Dorsolateral prefrontal cortex (tissue), 122 donors: ENCODE measurements at places on chromosomes 12 and 14. TPM values are rescaled to one million over a fixed set of nuclear protein-coding genes. Genes with fewer than 3 reads are reported as not detected.

GRCh38 chr12:128549601-128550218 is 274.0 kb downstream of the SLC15A4 start:
- DNase-seq: no peak

- DNase-seq: no peak
Observed at GRCh38 chr14:89823743-89824142, 130.8 kb downstream of the EFCAB11 start.

GRCh38 chr14:31205681-31206535 is 1.7 kb downstream of the HECTD1 start:
- DNase-seq: no peak

DNA sequence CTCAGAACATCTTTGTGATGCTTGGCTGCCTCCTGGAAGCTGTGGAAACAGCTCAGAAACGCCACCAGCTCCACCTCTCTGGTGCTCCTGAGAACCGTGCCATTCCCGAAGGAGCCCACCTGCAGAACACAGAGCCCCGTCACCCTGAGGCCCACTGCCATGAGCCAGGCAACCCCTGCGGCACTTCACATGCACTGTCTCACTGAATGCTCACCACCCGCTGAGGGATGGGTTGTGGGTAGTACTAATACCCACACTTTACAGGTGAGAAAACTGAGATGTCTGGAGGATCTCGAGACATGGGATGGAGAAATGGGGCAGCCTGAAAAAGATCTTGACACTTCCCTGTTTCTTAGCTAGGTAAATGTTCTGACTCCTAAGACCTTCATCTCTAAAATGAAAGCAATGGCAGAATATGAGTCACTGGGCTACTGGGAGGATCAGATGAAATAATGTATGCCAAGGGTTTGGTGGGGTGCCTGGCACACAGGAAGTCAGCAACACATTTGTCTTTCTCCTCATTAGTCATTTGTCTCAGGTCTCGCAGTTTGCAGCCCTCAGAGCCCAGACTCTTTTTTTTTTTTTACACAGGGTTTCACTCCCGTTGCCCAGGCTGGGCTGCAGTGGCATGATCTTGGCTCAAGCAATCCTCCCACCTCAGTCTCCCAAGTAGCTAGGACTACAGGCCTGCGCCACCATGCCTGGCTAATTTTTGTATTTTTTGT is 5.3 kb downstream of the OASL start:
- DNase-seq: no peak

GRCh38 chr14:60509438-60510253 is 700 bp downstream of the SIX6 start:
- no peak for DNase-seq

GRCh38 chr12:8911606-8912268 is 2.6 kb upstream of the PHC1 start:
- no peak for DNase-seq

DNA sequence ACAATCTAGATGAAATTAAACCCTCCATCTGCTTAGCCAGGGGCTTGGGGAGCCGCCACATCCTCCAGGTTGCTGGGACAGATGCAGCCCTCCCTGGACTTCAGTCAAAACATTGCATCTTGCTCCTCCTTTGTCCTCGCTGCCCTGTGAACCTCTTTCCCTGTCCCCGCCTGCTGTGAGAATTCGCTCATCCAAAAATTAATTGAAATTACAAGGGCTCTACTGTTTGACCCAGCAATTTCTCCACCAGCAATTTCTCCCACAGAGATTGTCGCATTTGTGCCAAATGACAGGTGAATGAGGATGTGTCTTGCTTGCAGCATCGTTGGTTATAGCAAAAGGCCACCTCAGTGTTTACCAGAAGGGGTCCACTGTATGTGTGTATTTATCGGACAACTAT is 5.0 kb upstream of the POP5 start:
- DNase-seq: no peak

GRCh38 chr12:112611908-112612307 is 179.6 kb upstream of the RPH3A start:
- no peak for DNase-seq

DNA sequence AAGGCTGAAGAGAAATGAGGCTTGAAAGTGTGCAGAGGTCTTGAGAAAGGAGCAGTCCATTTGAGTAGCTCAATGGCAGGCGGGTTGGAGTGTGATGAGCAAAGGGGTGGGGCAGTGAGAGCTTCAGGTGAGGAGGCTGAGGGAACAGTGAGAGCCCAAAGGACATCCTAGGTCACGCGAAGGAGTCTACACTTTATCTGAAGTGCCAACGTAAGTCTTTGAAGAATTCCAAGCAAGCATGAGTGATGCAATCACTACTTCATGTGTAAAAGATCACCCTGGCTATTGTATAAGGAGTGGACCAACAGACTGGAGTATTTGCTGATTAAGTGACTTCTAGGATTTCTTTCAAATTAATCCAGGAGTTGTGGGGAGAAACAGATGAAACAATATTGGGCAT is 159.9 kb upstream of the HIF1A start:
- no peak for DNase-seq

DNA sequence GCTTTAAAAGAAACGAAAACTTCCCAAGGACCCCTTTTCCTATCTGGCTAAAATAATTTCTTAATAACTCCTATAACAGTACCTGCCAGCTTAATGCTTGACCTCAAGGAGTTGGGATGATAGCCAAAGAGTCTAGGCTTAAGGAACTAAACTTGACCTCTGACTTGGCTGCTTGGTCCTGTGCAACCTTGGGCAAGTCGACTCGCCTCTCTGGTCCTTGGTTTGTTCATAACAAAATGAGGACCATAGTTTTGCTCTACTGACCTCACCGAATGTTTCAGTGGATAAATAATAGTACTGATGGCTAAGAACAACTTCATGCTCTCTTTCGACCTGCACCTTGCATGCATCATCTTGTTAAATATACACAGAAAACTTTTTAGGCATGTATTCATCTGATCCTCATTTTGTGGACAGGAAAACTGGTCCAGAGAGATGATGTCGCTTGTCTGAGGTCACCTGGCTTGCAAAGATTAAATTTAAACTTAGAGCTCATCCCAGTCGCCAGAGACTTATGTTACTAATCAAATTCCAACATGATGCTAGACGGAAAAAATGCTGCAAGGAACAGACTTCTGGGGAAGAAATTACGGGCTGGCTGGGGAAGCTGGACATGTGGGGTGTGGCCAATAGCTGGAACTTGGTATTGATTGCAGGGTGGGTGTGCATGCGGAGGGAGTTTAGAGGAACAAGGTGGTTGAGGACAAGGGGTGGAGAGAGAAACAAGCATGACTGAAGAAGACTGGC is 38.0 kb upstream of the WSCD2 start:
- no peak for DNase-seq

DNA sequence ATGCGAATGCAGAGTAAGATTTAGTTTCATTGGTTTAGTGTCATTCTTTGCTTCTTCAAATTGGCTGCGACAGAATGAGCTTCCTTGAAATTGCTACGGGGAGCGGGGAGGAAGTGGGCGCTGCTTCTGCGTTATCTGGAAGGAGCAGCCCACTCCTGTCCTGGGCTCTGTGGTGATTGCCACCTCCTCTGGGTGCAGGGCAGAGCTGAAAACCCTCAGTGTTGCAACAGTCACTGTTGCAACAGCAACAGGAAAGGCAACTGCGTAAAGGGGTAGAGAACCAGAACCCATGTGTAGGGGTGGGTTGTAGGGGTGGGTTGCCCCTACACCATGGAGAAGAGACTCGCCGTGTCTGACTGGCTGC is 57.7 kb downstream of the MAX start:
- DNase-seq: peak; percentile 40

- peak; percentile 78 for DNase-seq
Observed at GRCh38 chr14:93926245-93926872, 785 bp upstream of the FAM181A start.

DNA sequence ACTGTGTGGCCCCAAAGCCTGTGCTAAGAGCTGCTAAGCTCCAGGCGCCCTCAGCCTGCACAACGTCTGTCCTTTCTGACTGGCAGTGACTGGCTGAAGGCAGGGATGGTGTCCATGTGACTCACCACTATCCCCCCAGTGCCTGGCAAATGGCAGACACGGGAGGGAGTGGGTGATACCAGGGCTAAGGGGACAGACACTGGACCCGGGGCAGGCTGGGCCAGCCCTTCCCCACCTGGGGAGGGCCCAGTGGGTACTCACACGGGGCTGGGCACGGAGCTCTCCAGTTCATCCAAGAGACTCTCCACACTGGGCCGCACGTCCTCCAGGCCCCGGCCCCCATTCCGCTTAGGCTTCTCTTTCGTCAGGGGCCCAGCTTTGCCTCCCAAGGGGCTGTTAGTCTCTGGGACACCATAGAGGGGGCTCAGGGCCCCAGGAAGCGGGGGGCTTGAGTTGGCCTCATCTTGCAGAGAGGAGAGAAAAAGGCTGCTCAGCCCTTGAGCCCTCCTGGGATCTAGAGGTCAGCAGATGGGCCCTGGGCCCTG is 21.4 kb upstream of the RPLP0 start:
- DNase-seq: no peak

DNA sequence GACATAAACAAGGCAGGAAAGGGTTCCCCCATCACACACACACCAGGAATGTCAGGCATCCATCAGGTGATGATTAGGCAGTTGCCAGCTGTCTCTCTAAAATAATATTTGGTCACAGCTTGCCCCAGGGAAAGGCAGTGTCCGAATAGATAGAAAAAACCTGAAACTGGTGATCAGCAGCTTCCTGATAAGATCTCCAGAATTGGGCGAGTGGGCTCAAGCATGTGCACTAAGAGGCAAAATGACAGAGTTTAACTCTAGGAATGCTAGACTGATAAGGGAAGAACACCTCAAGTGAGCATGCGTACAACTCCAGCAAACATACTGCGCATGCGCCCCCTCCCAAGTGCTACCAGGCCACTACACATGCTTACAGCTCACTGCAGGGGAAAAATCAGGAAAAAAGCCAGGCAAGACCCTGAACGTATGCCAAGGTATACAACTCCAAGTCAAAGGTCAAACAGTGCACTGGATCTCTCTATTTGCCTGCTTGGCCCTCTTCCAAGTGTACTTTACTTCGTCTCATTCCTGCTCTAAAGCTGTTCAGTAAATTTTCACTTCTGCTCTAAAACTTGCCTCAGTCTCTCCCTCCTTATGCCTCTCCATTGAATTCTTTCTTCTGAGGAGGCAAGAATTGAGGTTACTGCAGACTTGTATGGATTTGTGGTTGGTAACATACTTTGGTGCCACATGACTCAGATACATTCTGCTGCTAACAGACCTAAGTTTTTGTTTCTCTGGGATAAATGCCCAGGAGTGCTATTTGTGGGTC is 73.5 kb upstream of the VASH1 start:
- no peak for DNase-seq

DNA sequence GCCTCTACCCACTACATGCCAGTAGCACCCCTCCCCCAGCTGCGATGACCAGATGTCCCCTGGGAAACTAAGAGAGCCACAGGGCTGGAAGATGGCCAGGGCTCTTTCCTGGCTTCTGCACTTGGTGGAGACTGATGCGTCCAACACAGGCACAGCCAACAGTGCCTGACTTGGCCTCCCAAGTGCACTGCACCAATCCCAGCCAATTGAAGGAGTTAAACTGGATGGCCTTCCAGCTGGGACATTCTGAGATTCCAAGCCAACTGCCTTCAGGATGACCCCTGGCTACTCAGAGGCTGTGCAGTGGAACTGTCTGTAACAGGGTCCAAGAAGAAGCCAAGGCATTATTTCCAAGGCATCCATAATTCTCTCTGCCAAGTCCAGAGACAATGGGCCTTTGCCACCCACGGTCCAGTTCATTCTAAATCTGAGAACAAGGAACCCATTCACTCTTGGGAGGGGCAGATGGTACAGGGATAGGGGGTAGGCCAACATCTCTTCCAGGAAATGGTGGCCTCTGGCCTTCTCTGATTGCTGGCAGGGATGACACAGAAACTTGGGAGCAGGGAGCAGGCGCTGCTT is 35.2 kb downstream of the PRIMA1 start:
- peak; percentile 92 for DNase-seq

GRCh38 chr12:19761463-19761862 is 322.2 kb downstream of the AEBP2 start:
- DNase-seq: no peak

DNA sequence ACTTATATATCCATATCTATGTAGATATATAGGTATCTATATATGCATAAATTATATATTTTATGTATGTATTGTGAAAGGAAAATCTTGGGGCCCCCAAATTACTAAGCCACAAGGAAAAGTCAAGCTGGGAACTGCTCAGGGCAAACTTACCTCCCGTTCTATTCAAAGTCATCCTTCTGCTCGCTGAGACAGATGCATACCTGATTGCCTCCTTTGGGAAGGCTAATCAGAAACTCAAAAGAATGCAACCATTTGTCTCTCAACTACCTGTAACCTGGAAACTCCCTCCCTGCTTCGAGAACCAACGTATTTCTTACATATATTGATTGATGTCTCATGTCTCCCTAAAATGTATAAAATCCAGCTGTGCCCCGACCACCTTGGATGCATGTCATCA is 58.8 kb upstream of the C14orf132 start:
- no peak for DNase-seq

GRCh38 chr14:81471062-81471461 is 62.6 kb downstream of the SEL1L start:
- DNase-seq: no peak

- no peak for DNase-seq
Observed at GRCh38 chr14:95486875-95487668, 29.4 kb downstream of the SYNE3 start.

DNA sequence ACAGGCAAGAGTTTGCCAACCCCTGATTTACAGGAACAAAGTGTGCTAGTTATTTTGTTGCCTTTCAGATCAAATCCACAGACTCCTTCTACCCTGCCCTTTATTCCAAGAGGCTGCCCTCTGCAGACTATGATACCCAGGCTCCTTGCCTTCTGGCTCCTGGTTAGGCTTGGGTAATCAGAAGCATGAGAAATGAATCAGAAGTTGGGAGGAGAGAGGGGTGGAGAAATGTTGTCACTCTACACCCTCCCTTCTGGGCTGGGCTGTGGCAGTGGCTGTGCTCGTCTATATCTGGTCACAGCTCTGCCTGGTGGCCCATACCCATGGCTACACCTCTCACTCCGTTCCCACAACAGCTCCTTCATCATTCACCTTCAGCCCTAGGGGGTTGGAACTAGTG is 204.6 kb upstream of the PLXNC1 start:
- no peak for DNase-seq

- no peak for DNase-seq
Observed at GRCh38 chr14:64623554-64624165, 73.9 kb downstream of the PPP1R36 start.

GRCh38 chr12:120892265-120892664 is 11.9 kb downstream of the SPPL3 start:
- DNase-seq: no peak

GRCh38 chr14:23160924-23161522 is 22.4 kb downstream of the SLC7A8 start:
- peak; percentile 61 for DNase-seq

ACOT4 gene
- total RNA-seq: 1.3 TPM

DTX1 gene
- total RNA-seq: 58.0 TPM

VAMP1 gene
- total RNA-seq: 203 TPM

ZCRB1 gene
- total RNA-seq: 48.8 TPM

SPIC gene
- not detected for total RNA-seq

SLCO1A2 gene
- 20.8 TPM for total RNA-seq

NRL gene
- total RNA-seq: 4.3 TPM
